CD8-positive, alpha-beta T cell (primary cell): ENCODE measurements at places on chromosomes 7 and 10.

DNA sequence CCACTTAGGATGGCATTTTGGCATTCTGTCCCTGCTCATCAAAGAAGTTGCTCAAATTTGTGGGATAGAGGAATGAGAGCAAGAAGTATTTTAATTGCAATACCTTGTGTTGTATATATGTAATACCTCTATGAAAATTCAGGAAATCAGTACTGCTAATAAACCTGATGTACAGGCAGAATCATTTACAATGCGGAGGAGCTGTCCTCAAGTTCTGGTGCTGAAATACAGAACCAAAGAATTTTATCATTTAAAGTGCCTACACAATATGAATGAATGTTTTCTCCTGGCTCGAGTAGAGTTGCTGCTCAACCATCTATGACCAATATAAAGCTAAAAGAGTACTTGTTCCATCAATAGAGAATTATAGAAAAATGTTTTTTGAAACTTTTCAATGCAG is 305.8 kb downstream of the PLXNA4 start:
- DNase-seq = no peak

DNA sequence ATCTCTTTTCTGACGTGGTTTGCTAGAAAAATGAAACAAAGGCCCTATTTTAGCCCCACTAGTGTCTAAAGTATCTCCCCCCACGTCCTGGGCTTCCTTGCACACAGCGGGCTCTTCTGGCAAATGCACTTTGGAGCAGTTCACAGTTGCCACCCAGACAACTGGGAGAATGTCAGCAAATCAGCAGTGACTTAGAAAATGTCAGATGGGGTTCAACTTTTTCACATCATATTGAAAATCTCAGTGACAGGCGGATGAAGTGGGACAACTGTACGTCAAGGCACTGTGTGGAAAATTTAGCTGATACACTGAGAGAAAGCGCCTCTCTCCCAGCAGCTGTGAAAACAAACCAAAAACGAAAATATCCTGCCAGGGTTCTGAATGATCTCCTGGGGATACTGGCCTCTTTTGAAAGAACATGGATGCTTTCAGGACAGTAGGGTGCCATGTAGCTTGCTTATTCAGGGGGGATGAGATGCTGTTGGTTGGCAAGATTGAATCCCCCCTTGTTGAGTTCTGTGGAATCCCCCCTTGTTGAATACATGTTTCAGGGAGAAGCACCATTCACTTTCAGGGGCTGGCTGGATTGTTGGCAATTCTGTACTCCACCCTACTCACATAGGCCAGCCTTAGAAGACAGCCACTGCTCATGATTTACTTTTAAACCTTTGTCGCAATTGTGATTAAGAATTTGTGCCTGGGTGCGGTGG is 372.8 kb upstream of the CELF2 start:
- DNase-seq = no peak

DNA sequence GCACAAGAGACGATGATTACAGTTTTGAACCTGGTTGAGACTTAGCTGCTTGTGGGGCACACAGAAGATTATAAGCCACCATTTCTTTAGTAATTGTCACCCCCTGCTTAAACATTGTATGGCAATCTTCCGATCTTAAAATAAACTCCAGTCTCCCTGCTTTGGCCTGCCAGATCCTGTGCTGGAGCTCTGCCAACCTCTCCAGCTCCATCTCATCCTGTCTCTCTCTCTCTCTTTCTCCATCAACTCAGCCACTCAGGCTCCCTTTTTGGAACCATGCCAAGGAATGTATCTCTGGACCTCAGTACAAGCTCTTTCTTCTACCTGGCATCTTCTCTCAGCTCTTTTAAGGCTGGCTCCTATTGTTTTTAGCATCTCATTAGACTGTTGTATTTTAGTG is 1053.2 kb downstream of the REEP3 start:
- no peak for DNase-seq

DNA sequence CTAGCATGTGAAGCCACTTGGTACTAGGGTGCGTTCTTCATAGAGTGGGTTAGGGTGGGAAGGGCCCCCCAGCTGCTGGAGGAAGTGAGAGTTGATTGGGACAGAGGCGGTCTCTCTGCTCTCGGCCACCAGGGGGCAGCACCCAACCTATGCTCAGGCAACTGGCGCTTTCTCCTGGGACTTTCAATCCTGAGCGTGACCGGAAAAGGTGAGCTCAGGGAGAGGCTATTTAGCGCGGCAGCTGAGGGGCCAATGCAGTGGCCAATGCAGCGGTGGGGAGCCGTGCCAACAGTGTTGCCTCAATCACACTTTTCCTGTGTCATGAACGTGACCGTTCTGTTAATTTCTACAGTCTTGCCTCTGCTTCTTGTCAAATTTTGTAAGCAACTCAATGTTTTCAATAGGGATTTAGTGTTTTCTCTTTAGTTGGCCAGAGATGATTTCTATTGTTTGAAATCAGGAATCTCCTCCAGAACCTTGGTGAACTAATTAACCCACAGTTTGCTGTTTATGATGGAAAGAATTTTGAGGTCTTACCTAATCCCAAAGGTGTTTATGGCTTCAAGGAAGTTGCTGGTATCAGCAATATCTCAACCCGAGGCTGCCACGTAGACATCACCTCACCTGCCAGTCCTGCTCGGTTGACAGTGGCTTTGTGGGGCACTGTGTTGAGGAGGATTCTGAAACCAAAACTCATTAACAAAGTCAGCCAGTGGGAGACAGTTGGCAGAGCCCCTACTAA is 67.9 kb upstream of the PDZD8 start:
- DNase-seq = peak; percentile 43

- no peak for DNase-seq
Observed at GRCh38 chr10:112333452-112333851, 40.5 kb upstream of the ACSL5 start.

DNA sequence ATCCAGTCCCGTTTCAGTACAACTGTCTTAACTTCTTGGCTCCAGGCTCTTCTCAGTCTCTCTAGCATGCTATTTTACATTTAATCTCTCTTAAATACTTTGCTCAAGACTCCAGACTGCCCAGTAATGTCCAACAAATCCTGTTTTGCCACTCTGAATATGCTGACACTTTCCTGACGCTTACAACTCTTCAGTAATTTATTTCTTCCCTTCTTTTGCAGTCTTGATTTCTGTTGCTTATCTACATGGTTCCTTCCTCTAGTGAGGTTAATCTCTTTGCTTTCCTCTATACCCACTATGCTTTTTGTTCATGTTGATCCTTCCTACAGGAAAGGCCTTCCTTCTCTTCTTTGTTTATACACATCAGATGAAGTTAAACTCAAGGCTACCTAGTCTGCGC is 23.7 kb downstream of the UMAD1 start:
- DNase-seq = no peak

- no peak for DNase-seq
Observed at GRCh38 chr7:139946533-139946932, 116.2 kb downstream of the PARP12 start.

DNA sequence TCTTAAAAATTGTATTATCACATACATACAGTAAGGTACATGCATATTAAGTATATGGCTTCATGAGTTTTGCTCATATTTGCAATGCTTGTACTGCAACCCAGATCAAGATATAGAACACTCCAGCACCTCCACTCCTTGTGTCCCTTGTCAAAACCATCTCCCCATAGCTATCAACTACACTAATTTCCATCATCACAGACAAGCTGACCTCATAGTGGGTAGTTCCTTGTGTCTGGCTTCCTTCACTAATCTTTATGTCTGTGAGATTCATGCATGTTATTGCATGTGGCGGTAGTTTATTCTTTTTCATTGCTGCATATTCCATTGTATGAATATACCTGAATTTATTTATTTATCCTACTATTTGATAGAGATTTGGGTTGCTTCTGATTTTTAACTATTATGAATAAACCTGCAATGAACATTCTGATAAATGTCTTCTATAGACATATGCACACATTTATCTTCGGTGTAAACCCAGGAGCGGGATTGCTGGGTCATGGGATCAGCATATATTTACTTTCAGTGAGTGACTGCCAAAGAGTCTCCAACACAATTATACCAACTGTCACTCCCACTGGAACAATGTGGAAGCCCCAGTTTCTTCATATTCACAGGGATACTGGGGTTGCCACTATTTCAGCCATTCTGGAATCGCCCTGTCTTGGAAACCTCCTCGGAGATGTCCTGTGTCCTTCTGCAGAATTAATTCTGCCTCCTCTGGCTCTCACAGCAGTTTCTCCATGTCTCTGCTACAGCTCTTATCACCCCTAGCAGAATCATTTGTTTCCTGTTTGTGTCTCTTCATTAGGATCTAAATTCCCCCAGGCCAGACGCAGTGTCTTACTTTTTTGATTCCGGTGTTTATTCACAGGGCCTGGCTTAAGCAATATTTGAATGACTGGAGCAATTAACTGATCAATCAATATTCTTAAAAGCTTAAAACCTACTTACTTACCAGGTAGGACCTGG is 14.7 kb upstream of the ADAM12 start:
- no peak for DNase-seq

GRCh38 chr10:117989962-117990361 is 56.8 kb downstream of the RAB11FIP2 start:
- DNase-seq = no peak

DNA sequence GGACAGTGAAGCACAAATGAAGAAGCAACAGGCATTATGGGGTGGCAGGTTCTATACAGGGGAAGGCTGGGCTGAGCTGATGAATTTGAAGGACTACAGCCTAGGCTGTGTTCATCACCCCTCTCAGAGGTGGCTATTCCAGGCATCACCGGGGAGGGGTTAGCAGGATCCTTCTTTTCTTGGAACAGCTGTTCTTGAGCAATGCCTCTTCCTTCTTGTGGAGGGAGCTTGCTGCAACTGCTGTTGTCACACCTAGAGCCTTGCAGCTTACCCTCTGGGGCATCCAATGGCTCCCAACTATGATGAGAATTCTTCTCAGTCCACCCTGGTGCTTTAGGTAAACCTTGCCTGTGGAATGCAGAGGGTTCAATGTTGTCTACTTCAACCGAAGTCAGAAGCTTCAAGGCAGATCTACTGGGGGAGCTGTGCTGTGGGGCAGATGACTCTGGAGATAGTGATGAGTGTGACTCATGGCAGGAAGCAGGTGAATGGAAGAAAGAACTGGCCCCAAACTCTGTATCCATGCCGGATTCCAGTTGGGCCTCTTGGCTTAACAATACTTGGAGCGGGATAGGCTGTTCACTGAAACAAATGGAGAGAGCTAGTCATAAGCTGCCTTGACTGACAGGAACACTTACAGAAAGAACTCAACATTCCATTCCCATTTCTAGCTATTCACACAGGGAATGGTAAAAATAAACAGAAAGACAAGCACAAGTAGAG is 21.5 kb upstream of the PPP3CB start:
- DNase-seq = no peak

GRCh38 chr7:126213876-126214275 is 1038.9 kb downstream of the GRM8 start:
- no peak for DNase-seq

- DNase-seq = no peak
Observed at GRCh38 chr10:120011359-120012130, 119.0 kb downstream of the SEC23IP start.

GRCh38 chr7:139203992-139204391 is 27.0 kb upstream of the UBN2 start:
- DNase-seq = no peak

- DNase-seq = no peak
Observed at GRCh38 chr10:120422457-120422856, 34.6 kb upstream of the PLPP4 start.

GRCh38 chr10:28922127-28922526 is 244.8 kb downstream of the BAMBI start:
- DNase-seq = no peak

- DNase-seq = no peak
Observed at GRCh38 chr7:74101061-74101681, 17.6 kb downstream of the LIMK1 start.

GRCh38 chr10:92699518-92700381 is 10.0 kb downstream of the HHEX start:
- DNase-seq = peak; percentile 55

- no peak for DNase-seq
Observed at GRCh38 chr7:32056767-32057166, 13.4 kb downstream of the PDE1C start.

DNA sequence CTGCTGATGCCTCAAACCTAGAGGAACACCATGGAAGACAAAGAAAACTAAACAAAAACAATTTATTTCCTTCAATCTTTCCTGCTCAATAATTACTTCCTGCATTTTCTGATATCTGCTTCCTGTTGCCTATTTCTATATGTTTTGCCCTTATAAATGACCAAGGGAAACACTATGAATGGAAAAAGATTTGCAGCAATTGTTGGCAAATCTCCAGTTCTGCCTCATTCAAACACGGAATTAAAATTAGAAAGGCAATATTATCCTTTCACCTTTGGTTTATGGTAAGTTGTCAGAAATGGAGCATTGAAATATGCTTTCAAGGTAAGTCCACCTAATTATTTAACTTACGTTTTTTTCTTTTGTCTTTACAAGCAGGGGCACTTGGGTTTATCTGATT is 552.2 kb upstream of the ANKRD30A start:
- DNase-seq = no peak

DNA sequence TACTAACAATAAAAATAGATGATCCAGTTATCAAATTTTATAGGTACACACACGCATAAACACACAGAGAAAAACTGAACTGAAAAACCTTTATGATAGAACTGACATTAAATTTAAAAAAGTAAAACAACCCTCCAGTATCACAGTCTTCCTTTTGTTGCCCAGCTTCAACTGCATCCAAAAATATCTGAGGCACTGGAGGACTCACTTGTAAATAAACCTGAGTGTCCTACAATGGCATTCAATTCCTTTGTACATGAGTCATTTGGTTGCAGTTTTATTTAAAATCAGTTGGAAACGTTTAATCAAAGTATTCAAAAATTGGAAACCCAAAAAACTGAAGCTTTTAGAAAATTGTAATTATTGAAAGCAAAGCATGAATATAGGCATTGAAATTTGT is 265.2 kb upstream of the CSTF2T start:
- DNase-seq = no peak

DNA sequence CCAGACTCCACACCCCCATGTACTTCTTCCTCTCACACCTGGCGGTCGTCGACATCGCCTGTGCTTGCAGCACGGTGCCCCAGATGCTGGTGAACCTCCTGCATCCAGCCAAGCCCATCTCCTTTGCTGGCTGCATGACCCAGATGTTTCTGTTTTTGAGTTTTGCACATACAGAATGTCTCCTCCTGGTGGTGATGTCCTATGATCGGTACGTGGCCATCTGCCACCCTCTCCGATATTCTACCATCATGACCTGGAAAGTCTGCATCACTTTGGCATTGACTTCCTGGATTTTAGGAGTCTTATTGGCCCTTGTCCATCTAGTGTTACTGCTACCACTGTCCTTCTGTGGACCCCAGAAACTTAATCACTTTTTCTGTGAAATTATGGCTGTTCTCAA is 4.8 kb downstream of the OR2A25 start:
- no peak for DNase-seq

- DNase-seq = no peak
Observed at GRCh38 chr7:159048656-159049055, 96.0 kb downstream of the VIPR2 start.

GRCh38 chr7:11332865-11333228 is 359.2 kb downstream of the PHF14 start:
- DNase-seq = no peak

GRCh38 chr7:151590071-151590849 is 70.6 kb upstream of the RHEB start:
- DNase-seq = no peak

- DNase-seq = no peak
Observed at GRCh38 chr7:158706273-158706704, 1.7 kb upstream of the NCAPG2 start.
